ENCODE measurements at places on chromosomes 7 and 10.

GRCh38 chr10:123557366-123558108 is 108.6 kb upstream of the GPR26 start:
- no peak for DNase-seq

- DNase-seq: no peak
These were observed 66.5 kb downstream of the BICC1 start for GRCh38 chr10:58579011-58579655.

- no peak for DNase-seq
These were observed 528 bp downstream of the CAMK2G start for GRCh38 chr10:73873838-73874215.

- no peak for DNase-seq
These were observed 244.8 kb downstream of the PRKG1 start for GRCh38 chr10:51319173-51319435.

GRCh38 chr10:101136007-101136707 is 5.1 kb downstream of the TLX1 start:
- DNase-seq: no peak

- no peak for DNase-seq
These were observed 1.3 kb downstream of the VSIR start for GRCh38 chr10:71771821-71772617.

DNA sequence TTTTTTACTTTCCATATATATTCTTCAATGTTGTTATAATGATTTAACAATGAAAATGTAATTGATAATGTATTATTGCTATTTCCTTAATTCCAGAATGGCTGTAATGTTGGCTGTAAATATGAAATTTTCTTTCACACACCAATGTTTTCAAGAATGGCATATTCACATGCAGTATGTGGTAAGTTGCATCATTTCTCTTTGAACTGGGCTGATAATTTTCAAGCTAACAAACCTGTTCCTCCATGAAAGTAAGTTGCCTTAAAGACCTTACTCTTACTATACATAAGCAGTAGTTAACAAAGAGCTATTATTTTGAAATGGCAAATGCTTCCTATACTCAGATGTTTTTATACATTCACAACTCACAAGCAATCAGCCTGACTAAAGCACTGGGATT is 154.5 kb downstream of the TMEM168 start:
- DNase-seq: no peak

DNA sequence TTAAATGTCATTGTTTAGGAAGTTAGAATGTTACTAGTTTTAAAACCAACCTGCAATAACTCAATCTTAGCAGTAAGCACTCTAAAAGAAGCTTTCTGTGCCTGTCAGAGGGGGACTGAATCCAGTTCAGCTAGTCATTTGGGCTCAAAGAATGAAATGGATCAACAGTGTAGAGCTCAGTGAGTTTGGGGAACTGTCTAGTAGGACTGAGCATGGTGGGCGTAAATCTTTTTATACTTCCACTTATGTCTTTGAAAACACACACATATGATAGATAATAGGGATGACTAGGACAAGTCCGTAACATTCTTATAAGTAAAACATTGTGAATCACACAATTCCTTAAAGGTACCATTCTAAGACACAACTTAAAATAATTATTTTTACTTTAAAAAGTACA is 11.5 kb downstream of the GSAP start:
- no peak for DNase-seq

- no peak for DNase-seq
These were observed 37.6 kb downstream of the KCNH2 start for GRCh38 chr7:150940431-150941102.

GRCh38 chr7:132349075-132349474 is 227.2 kb downstream of the PLXNA4 start:
- no peak for DNase-seq
